ENCODE measurements at places on chromosomes 5 and 9.

GRCh38 chr9:112032743-112033142, 136.1 kb downstream of the UGCG start:
- no peak for DNase-seq

DNA sequence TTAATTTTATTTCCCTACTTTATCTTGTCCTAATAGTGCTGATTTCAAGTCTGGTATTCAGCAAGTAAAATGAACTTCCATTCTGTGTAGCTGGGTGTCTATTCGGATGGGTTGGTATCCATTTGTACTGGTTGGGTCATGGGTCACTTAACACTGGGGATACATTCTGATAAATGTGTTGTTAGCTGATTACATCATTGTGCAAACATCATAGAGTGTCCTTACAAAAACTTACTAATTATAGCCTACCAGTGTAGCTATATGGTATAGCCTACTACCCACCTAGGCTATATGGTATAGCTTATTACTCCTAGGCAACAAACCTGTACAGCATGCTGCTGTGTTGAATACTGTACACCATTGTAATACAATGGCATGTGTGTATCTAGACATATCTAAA, 1373.7 kb upstream of the DMAC1 start:
- no peak for DNase-seq

- DNase-seq: no peak
Observed at GRCh38 chr5:176413709-176414191, 2.6 kb downstream of the CLTB start.

- no peak for DNase-seq
Observed at GRCh38 chr9:2059274-2059929, 44.3 kb downstream of the SMARCA2 start.

DNA sequence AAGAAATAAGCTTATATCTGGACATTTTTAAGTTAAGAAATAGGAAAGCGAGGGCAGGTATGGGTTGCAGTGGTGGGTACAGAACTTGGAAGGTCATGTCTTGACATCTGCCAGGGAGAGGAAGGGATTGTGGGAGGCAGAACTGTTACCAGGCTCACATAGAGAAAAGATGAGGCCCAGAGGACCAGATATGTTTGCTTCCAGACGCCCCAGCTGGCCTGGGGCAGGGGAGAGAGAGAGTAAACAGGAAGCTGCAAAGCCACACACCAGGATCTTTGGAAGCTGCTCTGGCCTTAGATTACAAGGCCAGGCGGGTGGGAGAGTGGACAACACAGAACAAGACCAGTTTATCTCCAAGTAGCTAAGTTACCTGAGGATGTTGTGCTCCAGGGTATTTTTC, 71.2 kb downstream of the MARCHF11 start:
- no peak for DNase-seq

DNA sequence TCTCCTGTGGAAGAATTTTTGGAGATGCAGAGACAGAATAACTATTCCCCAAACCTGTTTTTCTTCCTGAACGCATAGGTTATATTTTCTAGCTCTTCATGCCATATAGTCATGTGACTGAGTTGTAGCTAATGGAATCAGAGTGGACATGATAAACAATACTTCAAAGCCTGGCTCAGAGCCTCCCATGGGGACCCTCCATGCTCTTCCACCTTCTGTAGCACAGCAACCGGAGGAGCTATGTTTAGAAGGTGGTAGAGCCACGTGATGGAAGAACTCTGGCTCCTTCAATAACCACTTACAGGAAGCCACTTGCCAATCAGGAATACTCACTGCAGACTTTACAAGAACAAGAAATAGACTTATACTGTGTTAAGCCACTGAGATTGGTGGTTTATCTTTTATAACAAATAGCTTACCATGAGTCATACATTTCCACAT, 39.2 kb downstream of the NADK2 start:
- peak; percentile 47 for DNase-seq

GRCh38 chr5:150265870-150266383, 23.6 kb downstream of the CAMK2A start:
- no peak for DNase-seq

GRCh38 chr5:38163636-38164237, 94.6 kb upstream of the EGFLAM start:
- no peak for DNase-seq

DNA sequence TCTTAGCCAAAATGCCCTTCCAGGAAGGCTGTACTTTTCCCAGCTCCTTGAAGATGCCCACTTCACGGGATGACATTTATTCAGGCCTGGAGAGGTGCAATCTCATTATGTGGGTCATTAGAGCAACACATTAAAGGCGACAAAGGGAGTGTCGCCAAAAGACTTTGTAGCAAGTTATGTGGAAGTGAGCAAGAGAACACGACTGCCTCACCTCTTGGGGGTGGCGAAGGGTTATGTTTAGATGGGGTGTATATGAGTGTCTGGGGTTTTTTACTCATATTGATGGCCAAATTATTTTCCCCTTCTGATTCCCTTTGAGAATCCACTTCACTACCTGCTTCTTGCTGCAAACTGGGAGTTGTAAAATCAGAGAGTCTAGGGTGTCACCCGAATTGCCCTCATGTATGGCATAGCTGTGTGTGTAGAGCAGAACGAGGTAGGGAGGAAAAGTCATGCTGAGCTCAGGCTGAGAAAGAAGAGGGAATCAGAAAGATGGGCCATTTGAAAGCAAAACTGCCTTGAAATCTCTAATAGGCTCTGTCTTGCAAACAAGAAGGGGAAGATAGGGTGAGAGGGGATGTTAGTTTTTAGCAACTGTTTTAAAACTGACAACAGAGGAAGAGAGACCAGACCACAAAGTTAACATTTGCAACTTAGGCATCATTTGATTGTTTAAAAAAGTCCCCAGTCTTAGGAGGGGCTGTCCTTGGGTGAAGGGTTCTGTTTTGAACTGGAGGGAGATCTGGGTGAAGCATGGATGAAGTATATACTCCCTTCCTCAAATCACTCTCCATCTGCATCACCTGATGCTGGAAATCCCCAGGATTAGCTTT, 97.1 kb upstream of the IL12B start:
- no peak for DNase-seq

DNA sequence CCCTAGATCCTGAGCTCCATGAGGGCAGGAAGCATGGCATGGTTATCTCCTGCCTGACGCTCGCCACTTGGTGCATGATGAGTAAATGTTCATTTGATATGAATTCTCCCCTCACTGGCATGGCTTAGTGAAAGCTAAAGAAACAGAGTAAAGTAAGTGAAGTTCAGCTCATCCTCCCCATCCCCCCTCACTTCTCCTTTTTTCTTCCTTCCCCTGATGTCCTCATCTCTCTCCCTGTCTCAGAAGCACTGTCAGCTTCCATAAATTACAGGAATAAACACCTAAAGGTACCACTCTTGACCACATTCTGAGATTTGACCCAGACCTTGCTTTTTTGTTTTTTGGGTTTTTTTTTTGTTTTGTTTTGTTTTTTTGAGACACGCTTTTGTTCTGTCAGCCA, 73.3 kb downstream of the SNX18 start:
- DNase-seq: no peak

DNA sequence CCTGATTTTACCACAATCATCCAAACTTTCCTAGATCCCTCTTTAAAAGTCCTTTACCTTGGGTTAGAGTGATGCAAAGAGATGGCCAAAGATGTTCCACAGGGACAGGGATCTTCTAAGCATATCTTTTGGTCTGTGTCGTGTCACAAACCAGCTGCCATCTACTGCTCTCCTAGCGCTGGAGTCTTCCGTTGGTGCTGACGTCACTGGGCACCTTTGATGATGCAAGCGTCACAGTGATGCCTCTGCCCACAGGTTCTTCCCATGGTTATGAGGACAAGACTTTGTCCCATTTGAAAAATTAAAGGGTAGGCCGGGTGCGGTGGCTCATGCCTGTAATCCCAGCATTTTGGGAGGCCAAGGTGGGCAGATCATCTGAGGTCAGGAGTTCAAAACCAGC, 1.7 kb upstream of the GLT6D1 start:
- no peak for DNase-seq

GRCh38 chr5:95708876-95709275, 22.3 kb upstream of the RHOBTB3 start:
- DNase-seq: no peak

- DNase-seq: no peak
Observed at GRCh38 chr5:36660397-36661049, 54.1 kb downstream of the SLC1A3 start.

GRCh38 chr9:138078846-138079245, 201.3 kb downstream of the CACNA1B start:
- no peak for DNase-seq

Data from NCI-H226 (cell line).